ENCODE measurements at places on chromosomes 1 and 21. TPM values are rescaled to one million over a fixed set of nuclear protein-coding genes. Genes with fewer than 3 reads are reported as not detected.

Gene PLA2G2C
- total RNA-seq, result not detected

Gene MANEAL
- total RNA-seq, result 1.6 TPM

DNA sequence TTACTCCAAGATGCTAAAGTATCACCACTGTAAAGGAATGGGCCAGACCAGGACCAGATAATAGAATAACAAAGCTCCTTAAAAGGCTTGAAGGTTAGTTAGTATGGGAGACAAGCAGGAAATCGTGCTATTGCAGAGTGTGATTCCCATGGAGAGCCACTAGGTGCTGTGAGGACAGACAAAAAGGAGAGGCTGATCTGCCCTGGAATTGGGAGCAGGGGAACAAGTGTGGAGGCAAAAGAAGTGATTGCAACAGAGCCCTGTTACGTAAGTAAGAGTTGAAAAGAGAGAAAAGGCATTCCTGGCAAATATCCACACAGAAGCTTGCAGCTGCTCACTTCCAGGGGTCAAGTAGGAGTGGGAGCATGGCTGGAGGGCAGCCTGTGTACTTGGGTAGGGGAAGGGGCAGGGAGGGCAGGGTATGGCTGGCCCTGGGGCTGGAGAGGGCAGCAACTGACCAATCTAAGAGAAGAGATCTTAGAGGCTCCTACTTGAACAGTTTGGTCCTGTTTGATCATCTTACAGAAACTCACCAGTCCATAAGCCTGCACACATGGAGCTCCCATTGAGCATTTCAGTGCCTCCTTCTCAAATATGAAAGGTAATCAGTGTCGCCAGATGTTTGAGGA lies 207.7 kb upstream of the GJB5 start:
- no peak for DNase-seq

GRCh38 chr1:43957407-43958040 lies 10.8 kb downstream of the IPO13 start:
- DNase-seq, result no peak

Gene TMPRSS2
- total RNA-seq, result not detected

DNA sequence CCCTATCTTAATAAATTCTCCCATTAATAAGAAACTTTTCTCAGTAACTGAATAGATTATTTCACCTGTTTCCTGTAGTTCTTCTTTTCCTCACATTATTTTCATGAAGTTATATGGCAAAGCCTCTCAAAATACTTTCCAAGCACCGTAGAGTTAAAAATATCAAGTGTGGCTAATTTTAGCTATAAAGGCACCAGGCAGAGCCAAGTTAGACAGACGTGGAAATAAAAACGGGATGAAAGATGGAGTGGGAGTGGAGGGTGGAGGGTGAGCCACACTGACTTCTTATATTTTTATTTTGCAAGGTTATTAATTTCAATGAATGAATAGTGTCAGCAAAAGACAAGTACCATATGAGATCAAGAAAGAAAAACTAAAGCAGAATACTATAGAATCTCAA lies 71.7 kb downstream of the ENAH start:
- no peak for DNase-seq

DNA sequence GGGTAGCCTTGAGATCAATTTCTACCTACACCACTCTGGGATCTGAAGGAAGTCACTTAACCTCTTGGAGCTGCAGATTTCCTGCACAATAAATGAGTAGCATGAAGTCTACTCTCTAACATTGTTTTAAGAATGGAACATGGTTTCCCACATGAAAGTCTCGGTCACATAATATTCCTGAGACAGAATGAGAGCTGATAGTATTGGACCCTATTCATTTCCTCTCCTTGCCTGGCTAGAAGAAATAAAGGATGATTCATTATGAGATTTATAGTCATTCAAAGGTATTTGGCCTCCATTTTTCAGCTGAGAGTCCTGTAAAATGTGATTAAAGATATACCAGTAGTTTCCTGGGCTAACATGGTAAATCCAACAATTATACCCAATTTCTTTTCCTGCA lies 56.7 kb downstream of the ARHGAP29 start:
- no peak for DNase-seq

- no peak for DNase-seq
Measured at GRCh38 chr1:46508757-46509156, 19.1 kb downstream of the DMBX1 start.

Gene KCNJ15
- not detected for total RNA-seq

GRCh38 chr1:44903011-44903680 lies 60.1 kb upstream of the PTCH2 start:
- no peak for DNase-seq

DNA sequence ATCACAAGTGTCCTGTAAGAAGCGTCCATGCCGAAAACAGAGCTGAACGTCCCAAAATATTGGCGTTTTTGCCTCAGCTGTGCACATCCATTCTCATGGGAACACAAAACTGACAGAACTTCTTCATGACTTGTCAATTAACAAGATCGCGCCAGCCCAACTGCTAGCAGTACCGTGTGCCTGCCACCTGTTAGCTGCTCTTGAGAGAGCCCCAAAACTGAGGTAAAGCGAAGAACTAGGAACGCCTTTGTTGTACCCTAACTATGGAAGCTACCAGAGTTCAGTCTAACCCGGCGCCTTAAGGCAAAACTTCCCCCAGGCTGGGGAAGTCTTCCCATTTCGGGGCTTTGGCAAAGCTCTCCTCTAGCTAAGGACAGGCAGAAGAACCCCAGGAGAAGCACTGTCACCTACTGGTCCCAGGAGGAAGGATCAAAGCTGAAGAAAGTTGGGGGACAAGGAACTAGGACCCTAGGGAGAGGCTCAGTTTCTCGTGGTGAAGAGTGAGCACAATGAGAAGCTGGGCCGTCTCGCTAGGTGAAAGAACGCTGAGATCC lies 719 bp downstream of the EYA3 start:
- peak; percentile 49 for DNase-seq

DNA sequence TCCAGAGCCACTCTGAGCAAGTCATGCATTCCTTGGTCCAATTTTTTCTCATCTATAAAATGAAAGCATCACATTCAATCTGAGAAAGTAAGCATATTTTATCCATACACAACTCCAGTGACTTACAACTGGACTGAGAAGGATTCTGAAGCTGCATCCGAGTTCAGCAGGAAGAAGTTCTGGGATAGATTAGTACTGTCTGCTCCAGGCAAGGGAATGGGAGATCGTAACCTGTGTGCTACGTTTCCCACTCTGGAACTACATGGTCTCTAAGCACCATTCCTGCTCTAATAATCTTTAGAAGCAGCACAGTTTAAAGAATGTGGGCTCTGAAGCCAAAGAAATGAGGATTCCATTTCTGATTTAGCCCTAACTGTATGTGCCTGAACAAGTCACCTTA lies 79.4 kb downstream of the LACTBL1 start:
- no peak for DNase-seq

Data from natural killer cell (primary cell).